NCI-H2171 (cell line): ENCODE measurements at places on chromosomes 3 and 15.

DNA sequence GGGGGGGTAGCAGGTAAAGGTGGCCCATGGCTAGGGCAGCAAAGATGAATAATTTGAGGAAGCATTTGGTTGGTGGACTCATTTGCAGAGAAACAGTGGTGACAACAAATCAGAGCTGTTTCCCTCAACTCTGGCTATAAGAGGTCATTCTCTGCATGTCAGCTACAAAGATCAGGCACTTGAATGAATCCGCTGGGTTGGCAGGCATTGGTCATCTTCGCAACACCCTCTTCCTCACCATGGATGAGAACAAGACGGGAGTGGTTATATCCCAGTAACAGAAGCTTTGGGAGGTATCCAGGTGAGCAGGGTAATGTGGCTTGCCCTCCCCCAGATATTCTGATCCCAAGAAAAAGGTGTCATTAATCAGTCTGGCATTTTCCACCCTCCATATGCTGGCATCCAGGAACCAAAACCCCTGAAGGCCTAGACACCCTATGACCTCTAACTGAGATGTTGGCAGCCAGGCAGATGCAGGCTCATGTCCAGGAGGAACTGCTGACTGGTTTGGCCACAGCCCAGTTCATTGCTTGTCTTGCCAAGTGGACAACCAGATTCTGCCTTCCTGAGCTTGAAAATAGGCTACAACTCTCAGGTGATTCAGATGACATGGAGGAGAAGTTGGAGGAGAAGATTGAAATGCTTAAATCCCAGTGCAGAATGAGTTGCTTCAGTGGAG lies 108.9 kb upstream of the TRIM42 start:
- DNase-seq = no peak

DNA sequence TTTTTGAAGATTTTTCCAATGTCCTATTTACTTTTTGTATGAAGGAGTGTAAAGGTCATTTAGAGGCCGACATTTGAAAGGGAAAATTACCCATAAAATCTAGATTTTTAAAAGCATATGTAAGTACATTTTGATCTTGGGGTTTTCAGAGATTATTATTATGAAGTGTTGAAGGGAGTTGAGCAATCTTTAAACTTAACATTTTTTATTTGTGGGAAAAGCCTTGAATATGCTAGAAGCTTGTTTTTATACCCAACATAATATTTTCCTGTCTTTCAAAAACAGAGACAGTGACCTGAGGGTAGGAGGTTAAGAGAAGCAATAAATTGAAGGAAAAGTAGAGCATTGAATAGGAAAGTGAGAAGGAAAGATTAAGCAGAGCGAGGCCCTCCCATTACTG lies 85.7 kb downstream of the SLMAP start:
- no peak for DNase-seq

- DNase-seq = no peak
These were observed 161.7 kb upstream of the BCL6 start for GRCh38 chr3:187906920-187907319.

DNA sequence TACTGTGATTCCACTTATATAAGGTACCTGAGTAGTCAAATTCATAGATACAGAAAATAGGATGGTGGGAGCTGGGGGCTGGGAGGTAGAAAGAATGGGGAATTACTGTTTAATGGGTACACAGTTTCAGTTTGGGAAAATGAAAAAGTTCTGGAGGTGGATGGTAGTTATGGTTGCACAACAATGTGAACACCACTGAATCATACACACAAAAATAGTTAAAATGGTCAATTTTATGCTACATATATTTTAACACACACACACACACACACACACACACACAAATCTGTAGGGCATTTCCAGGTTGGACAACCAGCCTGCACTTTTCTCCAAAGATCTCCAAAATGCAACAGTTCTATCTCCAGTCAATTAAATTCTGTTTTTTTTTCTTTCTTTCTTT lies 1.4 kb downstream of the CCDC32 start:
- no peak for DNase-seq

GRCh38 chr3:132225664-132226063 lies 91.5 kb upstream of the ACP3 start:
- DNase-seq = no peak

- DNase-seq = no peak
These were observed 176.0 kb downstream of the APBA2 start for GRCh38 chr15:29061746-29062145.

- no peak for DNase-seq
These were observed 311.5 kb downstream of the NLGN1 start for GRCh38 chr3:173709026-173709425.

- no peak for DNase-seq
These were observed 454.8 kb downstream of the EPHA6 start for GRCh38 chr3:97269202-97269601.

DNA sequence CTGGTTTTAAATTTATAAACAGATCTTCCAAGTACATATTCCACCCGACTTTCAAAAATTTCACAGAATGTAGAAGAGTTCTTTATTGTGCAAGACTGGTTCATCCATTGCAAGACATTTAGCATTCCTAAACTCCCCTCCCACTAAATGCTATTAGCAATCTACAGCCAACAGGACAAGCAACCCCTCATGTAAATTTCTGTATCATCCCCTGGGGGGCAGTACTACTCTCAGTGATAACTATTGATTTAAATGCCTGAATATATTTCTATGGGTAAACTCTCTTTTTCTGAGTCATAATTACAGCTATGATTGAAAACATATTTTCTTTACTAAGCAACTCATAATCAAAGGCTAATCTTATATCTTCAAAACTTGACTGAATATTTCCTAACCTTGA lies 10.7 kb upstream of the SLC15A2 start:
- no peak for DNase-seq

DNA sequence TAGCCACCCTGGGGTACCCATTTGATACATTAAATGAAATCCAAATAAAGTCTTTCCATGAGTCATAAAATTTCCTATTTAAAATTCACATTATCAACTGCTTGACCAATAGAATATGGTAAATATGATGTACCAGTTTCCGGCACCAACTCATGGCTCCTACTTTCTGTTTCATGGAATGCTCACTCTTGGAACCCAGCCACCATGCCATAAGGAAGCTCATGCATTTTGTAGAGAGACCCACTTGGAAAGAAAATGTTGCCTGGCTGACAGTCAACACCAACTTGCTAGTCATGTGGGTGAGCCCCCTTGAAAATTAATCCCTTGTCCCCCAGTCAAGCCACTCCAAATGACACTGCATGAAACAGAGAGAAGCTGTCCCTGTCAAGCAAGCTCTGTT lies 57.2 kb downstream of the WWTR1 start:
- no peak for DNase-seq

DNA sequence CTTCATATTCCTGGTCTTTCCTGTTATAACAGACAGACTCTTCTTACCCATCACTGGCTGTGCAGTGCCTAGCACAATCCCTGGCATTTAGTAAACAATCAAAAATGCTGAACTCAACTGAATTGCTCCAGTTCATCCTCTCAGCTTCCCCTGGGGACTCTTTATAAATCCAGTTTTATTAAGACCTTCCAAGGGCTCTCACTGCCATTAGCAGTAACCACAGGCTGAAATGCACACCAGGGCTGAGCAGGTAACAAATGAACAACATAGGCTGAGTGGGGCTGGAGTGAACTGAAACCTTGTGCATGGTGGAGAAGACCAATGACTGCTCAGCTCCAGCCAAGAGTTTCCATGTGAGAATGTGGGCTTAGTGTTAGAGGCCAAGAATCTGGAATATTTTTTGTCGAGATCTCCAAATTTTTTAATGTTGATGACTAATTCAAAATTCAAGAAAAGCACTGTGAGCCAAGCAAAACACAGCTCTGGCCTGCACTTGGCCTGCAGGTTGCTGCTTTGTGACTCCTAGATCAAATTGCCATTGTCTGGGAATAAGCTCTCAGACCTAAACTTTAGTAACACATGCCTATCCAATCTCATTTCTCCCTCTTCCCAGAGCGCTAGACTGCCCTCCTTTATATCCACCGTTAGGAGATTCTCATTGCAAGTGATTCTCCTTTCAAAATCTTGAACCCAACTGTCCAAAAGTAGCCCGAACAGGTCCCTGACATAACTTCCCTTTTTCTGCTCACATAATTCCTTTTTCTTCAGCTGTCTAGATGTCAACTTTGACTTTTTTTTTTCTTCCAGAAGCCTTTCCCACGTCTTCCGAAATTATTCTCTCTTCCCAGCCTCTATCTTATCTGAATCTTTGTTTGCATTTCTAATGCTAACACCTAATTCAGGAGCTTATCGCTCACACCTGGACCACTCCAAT lies 7.4 kb downstream of the SQOR start:
- DNase-seq = no peak

- no peak for DNase-seq
These were observed 495 bp downstream of the CDC25A start for GRCh38 chr3:48187579-48188265.

DNA sequence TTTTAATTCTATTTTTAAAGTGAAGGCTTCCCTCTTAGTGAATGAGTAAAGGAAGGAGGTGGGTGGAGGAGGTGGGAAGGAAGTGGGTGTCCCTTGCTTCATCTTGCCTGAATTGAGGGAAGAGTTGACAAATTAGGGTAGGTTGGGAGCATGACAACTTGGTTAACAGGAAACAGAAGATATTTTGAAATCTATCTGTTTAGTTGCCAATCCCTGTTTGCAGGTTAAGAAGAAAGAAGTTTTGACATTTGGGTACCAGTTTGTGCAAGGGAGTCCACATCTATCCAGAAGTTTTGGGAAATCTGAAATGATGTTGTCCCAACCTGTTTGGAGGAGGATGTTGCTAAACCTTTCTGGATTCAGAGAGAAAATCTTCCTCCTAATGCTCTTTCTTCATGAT lies 204.1 kb upstream of the SUCLG2 start:
- no peak for DNase-seq

DNA sequence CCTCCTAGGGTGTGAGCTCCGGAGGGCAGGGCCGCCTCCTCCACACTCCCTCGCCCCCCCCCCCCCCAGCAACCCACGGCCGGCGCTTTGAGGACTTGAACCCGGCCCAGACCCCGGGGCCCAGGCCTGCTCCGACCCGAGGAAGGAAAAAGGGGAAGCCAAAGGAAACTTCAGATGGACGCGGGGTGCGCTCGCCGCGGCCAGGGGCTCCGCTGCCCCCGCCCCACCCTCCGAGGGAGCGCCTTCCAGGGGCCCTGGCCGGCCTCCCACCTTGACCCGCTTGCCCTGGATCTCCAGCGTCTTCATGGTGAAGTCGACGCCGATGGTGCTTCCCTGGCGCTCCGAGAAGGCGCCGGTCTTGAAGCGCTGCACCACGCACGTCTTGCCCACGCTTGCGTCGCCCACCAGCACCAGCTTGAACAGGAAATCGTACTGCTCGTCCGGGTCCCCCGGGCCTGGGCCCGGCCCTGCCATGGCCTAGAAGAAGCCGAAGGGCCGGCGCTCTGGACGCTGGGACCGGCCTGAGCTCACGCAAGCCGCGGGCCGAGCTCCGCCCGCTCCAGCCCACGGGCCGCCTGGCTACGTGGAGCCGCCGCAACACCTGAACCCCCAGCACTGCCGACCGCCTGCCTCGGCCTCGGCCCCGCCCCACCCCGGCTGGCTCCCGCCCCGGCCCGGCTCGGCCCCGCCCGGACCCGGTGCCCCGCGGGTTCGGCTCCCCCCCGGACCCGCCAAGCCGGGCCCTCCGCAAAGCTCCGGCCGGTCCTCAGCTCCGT lies 400 bp downstream of the RAB43 start:
- DNase-seq = no peak

DNA sequence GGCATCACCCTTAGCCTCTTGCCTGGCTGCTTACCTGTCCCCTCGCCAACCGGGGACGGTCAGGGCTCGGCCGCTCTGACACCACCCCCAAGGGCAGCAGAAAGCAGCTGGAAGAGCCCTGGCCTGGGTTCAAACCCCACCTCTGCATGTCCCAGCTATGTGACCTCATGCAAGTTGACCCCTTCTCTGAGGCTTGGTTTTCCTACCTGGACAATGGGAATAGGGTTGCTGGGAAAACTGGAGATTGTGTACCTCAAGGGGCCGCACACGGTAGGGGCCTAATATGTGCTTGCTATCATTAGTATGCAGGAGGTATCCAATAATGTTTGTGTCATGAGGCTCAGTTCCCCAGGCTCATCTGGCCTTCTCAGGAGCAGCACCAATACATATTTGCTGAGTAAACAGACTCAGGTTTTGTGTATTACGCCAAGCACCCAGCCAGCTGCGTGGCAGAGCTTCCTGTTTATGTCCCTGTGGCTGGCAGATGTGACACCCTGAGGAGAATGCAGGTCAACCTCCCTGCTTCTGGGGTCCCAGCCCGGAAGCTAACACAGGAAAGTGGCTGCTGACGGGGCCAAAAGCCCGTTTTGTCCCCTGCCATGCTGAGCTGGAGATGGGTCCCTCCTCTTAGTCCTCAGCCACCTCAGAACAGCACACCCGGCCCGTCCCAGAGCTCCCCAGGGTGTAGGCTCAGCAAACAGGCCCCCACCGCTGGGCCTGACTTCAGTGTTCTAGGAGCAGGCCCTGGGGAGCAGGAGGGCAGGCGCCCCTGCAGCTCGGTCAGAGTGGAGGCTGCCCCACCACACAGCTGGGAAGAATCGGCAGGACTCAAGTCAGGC lies 29.7 kb downstream of the PLXND1 start:
- DNase-seq = peak; percentile 58

DNA sequence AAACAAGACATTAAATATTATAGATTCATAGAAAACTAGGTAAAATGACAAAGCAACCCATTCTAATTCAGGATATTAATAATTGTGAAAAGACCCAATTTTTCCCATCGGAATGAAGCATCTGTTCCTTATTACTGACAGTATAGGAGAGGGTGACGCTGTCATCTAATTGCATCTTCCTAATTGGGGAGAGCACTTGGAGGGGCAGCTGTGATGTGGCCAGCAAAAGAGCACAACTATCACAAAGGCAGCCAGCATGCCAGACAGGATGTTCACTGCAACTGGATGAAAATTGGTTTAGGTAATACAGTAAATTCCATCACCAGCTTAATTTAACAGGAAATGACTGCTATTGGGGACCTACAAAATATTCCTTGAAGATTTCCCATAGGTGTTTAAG lies 21.9 kb upstream of the MINAR1 start:
- no peak for DNase-seq

DNA sequence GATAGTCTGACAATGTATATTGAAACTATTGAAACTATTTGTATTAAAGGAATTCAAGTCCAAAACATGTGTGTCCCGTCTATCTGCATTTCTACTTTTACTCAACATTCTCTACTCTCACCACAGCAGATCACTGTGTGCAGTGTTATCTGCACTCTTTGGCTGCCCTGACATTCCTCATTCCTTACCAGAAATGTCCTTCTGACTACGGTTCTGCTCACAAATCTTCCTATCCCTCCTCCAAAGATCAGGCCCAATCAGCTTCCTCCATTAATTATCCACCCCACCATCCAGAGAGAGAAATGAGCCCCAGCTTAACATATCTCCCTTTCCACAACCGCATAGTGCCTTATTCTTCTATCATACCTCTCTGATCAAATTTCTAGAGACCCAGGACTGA lies 94.7 kb downstream of the TBL1XR1 start:
- DNase-seq = no peak
